Caudate nucleus (tissue), 63 donors: ENCODE measurements at places on chromosomes 1 and 21.
A peak's percentile ranks its signal among the peaks of the same experiment; 100 is the strongest.

DNA sequence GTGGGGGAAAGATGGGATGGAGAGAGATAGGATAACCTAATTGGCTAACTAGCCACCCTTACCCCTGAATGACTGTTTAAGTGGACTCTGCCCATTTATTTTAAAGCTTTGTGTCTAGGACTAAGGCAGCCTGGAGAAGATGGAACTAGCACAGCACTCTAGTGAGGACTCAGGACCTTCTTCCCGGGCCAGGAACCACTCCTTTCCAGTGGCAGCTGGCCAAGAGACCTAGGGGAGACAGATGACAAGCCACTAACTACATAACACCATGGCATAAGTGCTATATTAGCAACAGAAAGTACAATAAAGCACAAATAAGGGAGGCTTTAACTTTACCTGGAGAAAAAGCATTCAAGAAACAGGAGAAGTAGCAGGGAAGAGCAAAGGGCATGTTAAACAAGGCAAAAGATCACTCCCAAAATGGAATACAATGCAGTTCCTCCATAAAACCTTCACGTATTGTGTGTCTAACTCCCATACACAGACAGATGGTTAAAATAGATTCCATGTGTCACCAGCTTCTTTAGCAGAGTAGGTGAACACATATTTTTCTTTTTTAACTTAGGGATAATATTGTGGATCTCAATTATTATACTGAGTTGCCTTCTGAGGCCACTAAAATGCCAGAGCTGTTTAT, 20.6 kb downstream of the CLCA1 start:
- DNase-seq, result no peak

DNA sequence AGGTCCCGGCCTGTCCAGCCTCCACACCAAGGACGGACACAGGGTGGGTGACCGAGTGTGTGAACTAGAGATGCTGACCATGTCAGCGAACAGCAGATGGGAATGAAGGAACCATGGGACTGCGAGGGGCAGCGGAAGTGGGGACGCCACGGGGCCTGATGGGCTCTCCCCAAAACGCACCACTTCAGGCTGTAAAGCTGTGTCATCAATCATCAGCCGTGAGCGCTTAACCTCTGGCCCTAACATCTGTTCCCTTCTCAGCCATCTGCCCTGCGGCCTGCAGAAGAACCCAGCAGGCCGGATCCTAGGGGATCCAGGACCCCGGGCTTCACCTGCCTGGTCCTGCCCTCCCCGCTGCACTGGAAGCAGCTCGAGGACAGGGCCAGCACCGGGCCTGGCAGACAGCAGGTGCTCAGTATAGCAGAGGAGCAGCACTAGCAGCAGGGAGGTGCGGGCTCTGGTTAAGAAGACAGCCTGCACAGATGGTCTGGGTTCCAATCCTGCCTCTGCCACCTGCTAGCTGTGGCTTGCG, 58.7 kb downstream of the DMRTB1 start:
- DNase-seq, result no peak

- DNase-seq, result no peak
These were observed 475.4 kb downstream of the PTPRU start for GRCh38 chr1:29711582-29712283.

- peak; percentile 4 for DNase-seq
These were observed 406.5 kb downstream of the DUSP10 start for GRCh38 chr1:221335161-221336101.

DNA sequence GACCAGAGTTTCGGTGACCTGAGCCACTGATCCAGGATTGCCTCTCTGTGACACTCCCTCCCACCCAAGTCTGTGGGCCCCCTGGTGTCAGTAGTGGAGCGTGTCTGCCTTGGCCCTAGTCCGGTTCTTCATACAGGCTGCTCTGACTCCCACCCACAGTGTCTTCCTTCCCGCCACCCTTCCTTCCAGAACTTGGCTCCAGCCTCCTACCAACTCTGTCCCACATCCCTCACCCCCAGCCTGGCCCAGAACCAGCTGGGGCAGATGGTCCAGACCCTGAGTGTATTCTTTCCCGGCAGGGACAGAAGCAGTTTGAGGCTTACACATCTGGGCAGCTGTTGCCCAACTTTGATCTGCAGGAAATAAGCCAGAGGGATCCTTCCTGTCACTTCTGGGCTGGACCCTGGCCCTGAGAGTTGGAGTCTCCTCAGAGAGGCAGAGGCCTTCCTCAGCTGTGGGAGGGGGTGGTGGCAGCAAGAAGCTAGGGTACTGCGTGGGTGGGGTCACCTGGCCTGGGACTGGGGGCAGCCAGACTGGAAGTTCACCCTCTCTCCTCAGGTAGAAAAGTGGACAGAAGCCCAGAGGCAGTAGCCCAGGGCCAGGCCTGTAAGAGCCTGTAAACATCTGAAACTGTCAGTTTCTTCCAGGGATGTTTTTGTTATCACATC, 43.1 kb upstream of the EPS8L3 start:
- no peak for DNase-seq

- no peak for DNase-seq
These were observed 137.6 kb upstream of the SGIP1 start for GRCh38 chr1:66396212-66396890.

DNA sequence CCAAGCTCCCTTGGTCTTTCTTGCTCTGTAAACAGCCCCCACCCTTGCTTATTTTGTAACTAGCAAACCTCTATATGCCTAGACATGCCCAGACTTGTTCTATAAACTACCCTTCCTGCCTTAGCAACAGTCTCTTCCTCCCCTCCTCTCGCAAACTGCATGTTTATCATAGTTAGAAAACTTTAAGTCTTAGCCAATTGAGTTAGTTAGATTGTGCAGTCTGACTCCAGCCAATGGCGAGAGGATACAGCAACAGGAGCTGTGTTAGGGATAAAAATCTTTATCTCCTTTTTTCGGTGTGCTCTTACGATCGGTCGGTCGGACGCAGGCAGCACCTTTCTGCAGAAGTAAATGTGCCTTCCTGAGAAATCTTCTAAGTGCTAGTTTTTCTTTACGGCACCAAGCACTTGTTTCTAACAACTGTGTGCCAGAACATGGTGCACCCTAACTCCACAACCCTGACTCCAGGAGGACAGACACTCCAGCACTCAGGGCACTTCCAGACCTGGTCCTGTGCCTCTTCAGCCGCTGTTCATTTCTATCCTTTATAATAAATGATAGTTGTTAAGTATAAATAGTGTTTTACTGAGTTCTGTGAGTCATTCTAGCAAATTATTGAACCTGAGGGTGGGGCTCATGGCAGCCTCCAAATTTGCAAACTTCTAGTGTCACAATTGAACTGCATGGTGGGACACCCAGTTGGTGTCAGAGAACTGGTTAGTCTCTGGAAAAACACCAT, 25.7 kb upstream of the GNG4 start:
- no peak for DNase-seq

DNA sequence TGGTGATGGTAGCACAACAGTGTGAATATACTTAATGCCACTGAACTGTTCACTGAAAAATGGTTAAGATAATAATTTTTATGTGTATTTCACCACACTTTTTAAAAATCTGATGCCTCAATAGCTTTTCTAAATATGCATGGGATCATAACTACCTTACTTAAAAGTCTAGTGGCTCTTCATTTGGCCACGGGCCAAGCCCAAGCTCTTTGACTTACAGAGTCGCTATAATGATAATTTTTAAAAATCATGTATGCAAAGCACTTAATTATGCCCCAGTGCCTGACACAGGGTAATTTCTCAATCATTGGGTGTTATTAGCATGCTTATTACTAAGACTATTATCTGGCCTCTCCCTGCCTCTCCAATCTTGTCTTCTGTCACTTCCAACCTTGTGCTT, 7.6 kb upstream of the CNN3 start:
- no peak for DNase-seq

DNA sequence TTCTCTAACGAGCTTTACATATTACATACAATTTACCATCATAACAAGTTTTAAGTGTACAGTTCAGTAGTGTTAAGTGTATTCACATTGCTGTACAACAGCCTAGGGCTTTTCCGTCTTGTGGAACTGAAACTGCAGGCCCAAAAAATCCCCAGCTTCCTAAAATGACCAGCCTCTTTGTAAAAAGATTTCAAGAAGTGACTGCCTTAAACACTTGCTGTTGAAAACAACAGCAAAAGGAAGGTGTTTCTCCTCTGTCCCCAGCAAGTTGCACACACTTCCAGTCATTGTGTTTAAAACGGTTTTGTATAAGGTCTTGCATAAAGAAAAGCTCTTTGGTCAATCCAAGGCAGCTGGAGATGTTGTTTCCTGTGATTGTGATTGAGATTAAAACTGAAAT, 16.0 kb upstream of the GBP1 start:
- DNase-seq, result no peak

DNA sequence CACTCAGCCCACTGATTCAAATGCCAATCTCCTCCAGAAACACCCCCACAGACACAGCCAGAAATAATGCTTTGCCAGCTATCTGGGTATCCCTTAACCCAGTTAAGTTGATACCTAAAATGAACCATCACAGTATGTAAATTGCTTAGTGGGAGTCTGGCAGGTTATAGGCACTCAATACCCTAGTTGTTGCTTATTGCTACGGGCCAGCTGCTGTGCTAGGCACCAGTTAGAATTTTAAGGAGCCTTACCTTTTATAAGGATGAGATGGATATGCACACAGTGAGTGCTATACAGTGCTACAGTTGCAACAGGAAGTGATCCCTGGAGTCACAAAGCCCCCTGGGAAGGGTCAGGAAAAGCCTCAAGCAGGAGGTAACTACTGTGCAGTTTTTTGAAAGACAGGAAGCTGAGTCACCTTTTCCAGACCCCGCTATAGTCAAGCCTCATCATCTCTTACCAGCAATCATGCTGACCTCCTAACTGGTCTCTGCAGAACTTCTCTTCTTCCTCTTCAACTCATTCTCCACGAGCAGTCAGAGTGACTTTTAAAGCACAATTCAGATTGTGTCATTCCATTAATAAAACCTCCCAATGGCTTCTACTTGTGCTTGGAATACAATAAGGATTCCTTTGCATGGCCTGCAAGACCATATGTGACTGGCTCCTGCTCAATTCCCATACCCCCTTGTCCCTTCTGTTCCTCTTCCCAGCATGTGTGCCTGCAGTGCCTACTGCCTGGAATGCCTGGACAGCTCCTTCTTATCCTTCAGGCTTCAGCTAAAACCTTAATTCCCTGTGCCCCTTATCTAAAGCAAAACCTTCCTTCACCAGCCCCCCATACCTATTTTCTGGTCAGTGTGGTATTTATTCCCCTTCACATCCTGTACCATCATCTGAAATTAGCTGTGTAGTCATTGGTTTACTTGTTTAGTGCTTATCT, 10.4 kb upstream of the TLR5 start:
- no peak for DNase-seq

DNA sequence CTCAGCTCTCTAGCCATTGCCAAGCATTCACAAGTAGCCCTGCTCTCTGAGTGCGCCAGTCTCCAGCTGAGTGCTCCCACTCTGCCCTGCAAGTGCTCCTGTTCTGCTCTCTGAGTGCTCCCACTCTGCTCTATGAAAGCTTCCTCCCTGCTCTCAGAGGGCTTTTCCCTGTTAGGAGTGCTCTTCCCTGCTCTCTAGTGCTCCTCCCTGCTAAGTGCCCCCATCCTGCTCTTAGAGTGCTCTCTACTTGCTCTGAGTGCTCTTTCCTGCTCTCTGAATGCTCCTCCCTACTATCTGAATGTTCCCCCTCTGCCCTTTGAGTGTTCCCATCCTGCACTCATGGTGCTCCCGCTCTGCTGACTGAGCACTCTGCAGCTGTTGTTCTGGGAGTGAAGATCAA, 555.4 kb downstream of the NPHP4 start:
- no peak for DNase-seq

GRCh38 chr1:46168477-46168876, 6.4 kb upstream of the TSPAN1 start:
- DNase-seq, result no peak

GRCh38 chr21:34994766-34995631, 54.1 kb downstream of the RUNX1 start:
- no peak for DNase-seq

DNA sequence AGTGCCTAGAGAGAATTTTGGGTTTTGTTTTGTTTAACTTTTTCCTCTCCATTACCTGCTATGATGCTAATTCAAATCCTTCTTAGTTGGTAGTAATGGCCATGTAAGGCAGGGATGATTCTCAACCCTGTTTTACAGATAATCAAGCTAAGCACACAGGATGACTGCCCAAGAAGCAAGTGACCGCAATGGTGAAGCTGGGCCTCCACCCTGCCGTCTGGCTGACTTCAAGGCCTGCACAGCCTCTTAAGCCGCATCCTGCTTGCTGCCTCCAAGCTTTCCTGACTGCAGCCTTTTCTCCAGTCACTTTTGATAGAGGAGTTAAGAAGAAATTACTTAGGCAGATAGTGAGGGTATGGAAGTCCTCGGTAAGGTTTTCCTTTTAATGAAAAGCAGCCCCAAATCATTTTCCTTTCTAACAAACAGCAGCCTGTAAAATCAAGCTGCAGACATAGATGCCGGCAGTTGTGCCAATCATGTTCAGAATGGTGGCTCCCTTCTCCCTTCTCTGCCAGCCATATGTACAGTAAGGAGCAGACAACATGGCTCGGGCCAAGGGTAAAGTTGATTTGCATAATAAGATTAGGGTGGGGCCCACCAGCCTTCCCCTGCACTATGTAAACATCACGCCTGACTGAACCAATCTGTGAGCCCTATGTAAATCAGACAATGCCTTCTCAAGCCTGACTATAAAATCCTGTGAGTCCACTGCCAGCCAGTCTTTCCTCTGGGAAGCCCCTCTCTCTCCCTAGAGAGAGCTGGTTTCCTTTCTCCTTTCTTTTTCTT, 8.8 kb upstream of the CTBS start:
- DNase-seq, result no peak
